ENCODE measurements at places on chromosomes 11 and 22.

GRCh38 chr11:110366291-110366690, 63.5 kb upstream of the FDX1 start:
- DNase-seq = no peak

- DNase-seq = no peak
Measured at GRCh38 chr22:20108757-20109230, 7.1 kb upstream of the RANBP1 start.

DNA sequence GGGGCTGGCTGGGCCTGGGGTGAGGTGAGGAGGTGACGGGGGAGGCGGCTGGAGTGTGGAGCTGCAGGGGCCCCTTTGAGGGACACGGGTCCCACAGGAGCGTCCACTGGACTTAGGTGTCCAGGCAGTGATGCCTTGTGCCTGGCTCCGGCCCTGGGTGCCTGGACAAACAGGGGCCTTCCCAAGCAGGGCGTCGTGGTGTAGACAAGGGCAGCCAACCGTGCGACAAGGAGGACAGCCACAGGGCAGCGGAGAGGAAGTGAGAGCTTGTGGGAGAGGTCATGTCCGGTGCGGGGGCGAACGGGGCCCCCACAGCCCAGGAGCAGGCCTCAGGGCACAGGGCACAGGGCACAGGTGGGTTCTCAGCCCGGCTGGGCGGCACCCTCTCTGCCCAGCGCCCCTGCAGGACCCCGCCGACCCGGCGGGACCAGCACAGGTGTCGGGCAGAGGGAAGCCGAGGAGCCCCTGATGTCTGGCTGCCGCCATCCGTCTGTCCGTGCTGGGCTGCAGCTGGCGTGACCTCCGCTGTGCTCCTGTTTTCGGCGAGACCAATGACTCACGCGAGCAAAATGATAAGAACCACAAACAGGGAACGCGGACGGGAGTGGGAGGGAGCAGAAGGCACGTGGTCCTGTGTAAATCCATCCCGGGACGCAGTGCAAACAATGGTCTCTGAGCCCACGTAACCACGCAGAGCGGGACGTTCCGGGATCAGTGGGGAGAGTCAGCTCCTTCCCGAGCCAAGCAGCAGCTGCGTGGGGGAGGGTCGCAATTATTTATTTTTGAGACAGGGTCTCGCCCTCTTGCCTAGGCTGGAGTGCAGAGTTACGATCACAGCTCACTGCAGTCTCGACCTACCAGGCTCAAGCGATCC, 49.1 kb upstream of the A4GALT start:
- DNase-seq = no peak

- no peak for DNase-seq
Measured at GRCh38 chr11:134476435-134477021, 64.5 kb upstream of the B3GAT1 start.

GRCh38 chr11:86013713-86014112, 55.2 kb downstream of the PICALM start:
- DNase-seq = no peak

DNA sequence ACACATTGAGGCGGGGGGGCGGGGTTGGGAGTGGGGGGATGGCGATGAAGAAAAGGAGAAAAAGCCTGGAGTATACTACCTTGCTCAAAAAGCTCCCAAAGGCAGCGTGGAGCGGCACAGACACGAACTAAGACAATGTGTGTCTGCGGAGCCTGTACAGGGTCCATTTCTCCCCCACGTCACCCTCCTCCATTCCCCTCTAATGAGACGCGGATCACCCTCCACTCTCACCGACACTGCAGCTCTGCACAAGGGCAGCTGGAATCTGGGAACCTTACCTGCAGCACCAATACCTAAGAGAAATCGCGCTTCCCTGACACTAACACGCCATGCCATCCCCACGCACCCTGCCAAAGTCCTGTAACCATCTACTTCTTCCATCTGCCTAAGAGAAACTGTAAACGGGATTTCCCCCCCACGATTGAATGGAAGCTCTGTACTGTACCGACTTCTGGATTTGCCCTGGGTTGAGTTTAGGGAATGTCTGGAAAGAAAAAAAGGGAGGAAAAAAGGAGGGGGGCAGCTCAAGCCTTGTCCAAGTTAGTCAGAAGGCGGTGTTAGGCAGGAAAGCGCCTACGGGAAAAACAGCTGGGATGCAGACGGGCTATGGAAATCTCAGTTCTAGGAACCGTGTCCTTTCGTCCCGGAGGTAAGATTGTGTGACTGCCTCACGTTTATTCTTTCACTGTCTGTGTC, 125.7 kb upstream of the C11orf58 start:
- no peak for DNase-seq

DNA sequence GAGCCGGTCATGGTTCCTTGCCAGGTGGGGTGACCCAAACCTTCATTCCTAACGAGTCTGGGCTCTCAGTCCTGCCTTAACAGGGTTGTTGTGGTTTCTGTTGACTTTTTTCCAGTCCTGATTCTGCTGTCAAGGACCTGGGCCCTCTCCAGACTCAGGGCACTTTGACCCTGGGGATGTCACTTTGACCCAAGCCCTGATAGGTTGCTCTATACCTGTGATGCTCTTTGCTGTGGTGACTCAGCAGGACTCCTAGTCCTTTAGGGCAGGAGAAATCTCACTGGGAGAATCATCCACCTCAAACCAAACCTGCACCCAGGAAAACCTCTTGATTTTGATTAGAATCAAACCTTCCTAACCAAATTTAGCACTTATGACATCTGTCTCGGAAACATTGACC, 20.5 kb upstream of the MPPED1 start:
- DNase-seq = no peak

DNA sequence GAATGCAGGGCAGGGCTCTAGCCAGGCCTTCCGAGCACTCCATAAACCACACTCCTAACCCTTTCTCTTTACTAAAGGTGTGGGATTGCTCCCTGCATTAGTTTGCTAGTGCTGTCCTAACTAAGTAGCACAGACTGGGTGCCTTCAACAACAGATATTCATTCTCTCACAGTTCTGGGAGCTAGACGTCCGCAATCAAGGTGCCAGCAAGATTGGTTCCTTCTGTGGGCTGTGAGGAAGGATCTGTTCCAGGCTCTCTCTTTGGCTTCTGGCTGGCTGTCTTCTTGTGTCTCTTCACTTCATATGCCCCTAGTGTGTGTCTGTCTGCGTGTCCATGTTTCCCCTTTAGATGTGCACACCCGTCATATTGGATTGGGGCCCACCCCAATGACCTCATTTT, 59.8 kb downstream of the GALNT18 start:
- DNase-seq = no peak

DNA sequence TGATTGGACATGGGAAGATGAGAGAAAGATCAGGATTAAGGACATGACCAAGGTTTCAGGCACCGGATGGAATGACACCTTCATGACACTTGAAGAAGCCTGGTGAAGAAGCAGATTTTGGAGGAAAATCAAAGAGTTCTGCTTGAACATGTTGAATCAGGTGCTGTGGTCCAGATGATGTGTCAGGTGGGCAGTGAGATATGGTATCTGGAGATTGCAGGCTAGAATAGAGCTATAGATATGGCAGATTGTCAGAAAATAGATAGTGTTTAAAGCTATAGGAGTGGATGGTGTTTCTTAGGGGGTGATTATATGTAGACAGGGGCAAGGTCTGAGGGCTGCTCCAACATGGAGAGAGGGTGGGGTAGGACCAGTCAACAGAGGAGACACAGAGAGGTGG, 40.2 kb downstream of the PANX1 start:
- DNase-seq = no peak

DNA sequence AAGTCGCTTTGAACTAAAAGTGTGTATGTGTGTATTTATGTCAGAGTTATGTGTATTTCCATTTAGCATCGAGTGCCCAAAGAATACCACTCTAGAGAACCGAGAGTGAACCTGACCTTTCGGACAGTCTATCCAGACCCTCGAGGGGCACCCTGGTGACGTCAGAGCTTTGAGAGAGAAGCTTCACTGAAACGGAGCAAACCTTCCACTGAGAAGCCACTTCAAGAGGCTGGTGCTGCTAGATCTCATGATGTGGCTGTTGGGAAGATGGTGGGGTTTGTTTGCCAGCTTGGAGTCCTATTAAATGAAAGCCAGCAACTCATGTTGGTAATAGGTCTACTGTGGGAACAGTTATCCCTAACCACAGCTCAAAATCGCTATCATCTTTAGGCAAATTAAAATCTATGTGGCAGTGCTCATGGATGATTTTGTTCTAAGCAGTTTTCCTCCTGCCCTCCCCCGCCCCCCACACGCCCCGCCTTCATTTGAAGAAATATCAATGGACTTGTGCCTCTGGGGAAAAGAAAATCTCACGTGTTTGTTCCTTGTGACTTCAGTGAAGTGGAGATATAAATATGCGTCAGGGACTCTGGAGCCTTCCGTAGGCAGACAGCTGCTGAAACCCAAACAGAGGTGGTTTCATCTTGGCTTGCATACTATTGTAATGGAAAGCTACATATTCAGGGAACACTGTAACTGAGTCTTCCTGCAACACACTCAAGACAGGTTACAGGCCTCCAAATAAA, 22.4 kb upstream of the C11orf96 start:
- no peak for DNase-seq

GRCh38 chr22:49536571-49537131, 291.0 kb downstream of the BRD1 start:
- no peak for DNase-seq

- peak; percentile 62 for DNase-seq
Measured at GRCh38 chr22:50252082-50253045, 1.3 kb upstream of the HDAC10 start.

- DNase-seq = no peak
Measured at GRCh38 chr11:94866936-94867795, 99.0 kb downstream of the AMOTL1 start.

GRCh38 chr22:43832393-43833265, 20.5 kb upstream of the EFCAB6 start:
- DNase-seq = no peak

DNA sequence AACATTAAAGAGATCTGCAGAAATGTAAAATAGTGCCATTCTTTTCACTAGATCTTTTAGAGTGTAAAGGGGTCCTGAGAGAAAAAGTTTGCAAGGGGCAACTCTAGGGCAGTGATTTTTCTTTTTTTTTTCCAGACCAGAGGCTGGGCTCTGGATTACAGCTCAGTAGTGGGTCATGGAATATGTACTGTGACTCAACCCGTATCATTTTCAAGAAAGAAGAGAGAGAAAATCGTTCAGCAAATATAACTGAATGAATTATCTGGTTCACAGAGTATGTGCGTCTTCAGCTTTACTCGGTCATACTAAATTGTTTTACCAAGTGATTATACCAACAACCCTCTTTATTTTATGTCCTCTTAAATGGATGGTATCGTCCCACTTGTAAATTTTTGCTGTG, 3.8 kb downstream of the CEP57 start:
- no peak for DNase-seq

- no peak for DNase-seq
Measured at GRCh38 chr11:41379084-41379483, 80.4 kb downstream of the LRRC4C start.

GRCh38 chr11:86896441-86896841, 58.8 kb downstream of the FZD4 start:
- DNase-seq = no peak

GRCh38 chr11:68767672-68768071, 16.4 kb upstream of the TESMIN start:
- DNase-seq = no peak

DNA sequence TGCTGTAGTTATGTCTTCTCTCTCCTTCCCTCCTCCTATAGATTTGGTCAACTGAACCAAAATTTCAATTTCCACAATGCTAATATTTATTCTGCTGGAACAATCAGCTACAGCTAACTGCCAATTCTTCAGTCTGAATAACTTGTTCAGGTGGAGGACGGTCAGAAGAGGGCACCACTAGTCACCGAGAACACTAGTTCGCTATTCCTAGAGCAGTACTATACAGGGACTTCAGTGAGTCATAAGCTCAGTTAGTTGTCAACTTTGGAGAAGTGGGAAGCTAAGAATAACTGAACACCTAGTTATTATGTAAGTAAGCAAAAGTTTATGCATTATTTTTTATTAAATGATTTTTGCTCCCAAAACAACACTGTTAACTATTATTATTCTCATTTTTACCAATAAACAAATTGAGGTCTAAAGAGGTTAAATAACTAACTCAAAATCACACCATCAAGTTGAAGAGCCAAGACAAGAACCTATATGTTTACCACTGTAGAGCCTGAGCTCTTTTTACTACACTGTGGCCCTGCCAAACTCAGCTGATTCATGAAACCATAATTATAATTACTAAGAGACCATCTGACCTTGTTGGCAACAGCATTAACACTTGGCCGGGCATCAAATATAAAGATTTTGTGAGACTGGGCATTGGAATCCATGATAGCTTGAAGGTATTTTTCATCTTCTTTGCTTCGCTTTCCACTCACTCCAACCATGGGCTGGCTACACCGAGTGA, 59.0 kb downstream of the CEP57 start:
- no peak for DNase-seq

- DNase-seq = no peak
Measured at GRCh38 chr11:27977031-27977430, 130.9 kb downstream of the KIF18A start.

GRCh38 chr11:27388869-27389268, 25.9 kb upstream of the CCDC34 start:
- no peak for DNase-seq

GRCh38 chr11:10144954-10145353, 149.1 kb downstream of the SBF2 start:
- no peak for DNase-seq

- peak; percentile 40 for DNase-seq
Measured at GRCh38 chr22:19766511-19767426, 6.2 kb downstream of the TBX1 start.

DNA sequence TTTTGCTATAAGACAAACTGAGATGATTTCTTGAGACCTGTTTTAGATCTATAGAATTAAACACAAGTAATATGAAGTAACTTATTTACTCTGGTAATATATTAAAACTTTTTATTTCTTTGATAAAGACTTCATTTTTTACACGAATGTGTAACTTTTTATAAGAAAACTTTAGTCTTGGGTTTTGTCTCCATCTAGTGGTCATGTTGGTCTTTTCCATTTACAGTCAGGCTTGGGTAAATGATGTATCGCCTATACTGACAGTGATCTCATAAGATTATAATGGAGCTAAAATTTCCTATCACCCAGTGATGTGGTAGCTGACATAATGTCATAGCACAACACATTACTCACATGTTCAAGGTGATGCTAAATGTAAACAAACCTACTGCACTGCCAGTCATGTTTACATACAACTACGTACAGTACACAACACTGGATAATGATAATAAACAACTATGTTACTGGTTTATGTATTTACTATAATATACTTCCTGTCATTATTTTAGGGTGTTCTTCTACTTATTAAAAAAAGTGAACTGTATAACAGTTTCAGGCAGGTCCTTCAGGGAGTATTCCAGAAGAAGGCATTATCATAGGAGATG, 7.5 kb upstream of the C11orf97 start:
- DNase-seq = no peak

GRCh38 chr11:44999068-44999467, 48.4 kb upstream of the TP53I11 start:
- no peak for DNase-seq

GRCh38 chr22:39365492-39365780, 15.6 kb downstream of the SYNGR1 start:
- DNase-seq = no peak
